ENCODE measurements at places on chromosomes 1 and 21.

DNA sequence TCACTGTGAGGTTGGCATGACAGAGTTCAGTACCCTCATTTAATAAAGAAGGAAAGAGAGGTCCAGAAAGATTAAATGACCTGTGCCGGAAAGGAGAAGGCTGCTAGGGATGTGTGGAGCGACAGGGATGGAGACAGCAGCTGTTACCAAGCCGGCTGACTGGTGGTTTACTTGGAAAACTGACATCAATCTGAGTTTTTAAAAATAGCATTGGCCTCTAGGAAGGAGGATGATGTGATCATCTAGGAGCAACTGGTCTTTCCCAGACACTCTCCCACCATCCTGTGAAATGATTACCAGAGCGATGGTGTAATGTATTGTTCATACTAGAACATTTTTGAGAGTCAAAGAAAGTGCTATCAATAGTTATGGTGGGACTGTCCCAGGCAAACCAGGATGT is 154.4 kb downstream of the ZSCAN20 start:
- DNase-seq = no peak

GRCh38 chr1:26913754-26914619 is at the start of gene NR0B2:
Gene NR0B2 (minus strand): TSS chr1:26913975. CDS start chr1:26913940, 35 bp downstream.
- DNase-seq = no peak

- DNase-seq = no peak
Measured at GRCh38 chr1:76162254-76162653, 87.7 kb downstream of the ST6GALNAC3 start.

DNA sequence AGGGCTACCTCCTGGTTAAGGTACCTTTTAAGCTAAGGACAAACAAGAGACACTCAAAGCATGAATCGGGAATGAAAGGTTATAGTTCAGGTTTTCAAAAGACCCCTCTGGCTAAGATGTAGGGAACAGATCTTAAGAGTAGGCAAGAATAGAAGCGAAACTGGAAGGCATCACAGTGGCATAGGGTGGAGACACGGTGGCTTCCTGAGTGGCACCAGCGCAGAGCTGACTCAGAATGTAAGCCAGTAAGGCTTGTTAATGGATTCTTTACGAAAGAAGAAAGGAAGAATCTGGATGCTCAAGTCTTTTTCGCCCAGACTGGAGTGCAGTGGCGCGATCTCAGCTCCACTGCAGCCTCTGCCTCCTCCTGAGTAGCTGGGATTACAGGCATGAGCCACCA is 21.2 kb downstream of the PADI6 start:
- no peak for DNase-seq

DNA sequence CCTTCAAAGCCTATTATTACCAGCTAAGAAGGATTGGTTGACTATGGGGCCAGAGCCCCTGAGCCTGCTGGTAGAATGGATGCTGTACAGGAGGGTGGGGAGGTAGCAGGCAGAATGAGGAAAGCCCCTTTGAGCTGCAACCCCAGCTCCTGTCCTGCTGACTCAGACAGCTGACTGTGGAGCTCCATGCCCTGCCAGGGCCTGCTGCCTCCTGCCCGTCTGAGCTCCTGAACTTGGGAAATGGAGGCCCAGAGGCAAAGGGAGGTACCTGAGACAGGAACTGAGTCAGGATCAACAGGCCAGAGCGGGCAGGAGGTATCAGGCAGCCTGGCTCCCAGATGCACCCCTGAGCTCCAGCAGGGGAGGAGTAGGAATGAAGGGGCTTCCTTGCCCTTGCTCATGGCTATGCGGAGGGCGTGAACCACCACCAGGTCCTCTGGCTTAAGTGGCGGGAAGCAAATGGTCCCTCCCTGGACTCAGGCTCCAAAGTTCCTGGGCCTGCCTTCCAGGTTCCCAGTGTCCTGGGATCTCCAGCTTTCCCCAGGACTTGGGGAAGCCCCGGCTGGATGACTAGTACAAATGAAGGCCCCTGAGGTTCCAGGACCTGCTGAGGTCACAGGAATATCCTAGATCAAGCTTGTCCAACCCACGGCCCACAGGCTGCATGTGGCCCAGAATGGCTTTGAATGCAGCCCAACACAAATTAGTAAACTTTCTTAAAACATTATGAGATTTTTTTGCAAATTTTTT is 3.9 kb upstream of the SFN start:
- DNase-seq = no peak

DNA sequence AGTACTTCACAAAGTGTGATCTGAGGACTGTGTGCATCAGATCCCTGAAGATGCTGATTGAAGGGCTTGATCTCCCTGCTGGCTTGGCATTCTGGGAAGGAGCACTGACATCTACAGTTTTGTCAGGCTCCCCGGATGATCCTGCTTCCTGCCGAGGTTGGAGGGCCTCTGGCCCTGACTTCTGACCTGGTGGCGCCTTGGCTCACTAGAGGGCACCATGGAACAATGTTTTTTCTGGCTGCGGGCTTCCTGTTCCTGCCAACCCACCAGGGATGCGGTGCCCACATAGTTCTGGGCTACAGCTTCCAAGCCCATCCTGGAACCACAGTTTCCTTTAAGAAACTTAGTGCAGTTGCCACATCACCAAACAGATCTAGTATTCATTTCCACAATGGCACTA is 38.8 kb upstream of the RASAL2 start:
- peak; percentile 7 for DNase-seq

DNA sequence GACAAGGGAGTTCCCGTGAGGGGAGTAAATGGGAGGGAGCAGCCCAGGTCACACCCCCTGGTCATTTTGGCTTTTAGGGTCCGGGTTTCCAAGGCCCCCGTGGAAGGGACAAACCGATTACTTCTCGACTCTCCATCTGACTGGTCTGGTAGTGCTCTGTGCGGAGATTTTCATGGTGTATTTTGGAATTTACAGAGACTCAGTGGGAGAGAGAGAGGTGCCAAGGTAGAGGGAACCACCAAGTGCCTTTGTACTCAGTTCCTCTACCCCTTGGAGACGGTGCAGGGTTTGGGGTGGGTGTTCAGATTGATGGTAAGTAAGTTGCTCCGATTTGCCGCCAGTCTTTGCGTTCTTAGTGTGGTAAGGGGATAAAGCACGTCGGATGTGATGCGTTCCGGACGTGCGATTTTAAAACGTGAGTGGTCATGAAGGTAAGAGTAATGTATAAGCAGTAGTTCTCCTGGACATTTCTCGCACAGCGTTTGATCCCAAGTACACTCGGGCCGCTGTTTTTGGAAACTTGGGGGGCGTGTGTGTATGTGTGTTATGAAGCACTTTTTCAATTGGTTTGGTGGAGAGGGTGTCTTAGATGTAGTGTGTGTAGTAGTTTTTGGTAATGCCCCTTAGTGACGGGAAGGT is 682 bp downstream of the SUCO start:
- DNase-seq = peak; percentile 36

DNA sequence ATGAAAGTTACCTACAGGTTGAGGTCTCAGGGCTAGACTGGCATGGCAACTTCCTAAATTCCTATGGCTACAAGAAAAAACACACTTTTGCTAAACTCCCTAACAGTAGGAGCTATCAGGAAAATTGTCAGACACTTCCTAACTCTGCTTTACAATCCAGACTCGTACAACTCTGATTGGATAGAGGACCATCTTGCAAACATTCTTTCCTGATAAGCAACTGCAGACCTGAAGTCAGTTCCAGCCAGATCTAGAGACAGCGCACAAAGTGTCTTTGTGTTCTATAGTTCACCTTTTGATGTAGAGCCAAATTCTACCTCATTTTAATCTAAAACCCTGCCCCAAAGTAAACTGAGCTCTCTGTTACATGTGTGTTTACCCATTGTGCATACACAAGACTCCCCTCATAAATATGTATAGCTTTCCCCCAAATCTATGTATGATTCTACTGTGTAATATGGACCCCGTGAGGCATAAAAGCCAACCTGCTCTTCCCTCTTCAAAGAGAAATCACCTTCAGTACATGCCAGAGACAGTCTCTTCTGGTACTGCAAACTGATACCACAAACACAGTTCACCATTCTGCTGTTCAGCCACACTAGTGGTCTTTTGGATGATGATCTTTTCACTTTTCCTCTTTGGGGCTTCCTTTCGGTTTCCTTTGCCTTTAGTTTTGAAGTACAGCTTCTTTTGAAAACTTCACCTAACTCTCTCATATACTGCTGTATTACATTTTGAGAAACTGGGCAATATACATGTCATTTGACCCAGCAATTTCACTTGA is 21.7 kb downstream of the ZP4 start:
- no peak for DNase-seq

- no peak for DNase-seq
Measured at GRCh38 chr1:46171871-46172270, 3.0 kb upstream of the TSPAN1 start.

DNA sequence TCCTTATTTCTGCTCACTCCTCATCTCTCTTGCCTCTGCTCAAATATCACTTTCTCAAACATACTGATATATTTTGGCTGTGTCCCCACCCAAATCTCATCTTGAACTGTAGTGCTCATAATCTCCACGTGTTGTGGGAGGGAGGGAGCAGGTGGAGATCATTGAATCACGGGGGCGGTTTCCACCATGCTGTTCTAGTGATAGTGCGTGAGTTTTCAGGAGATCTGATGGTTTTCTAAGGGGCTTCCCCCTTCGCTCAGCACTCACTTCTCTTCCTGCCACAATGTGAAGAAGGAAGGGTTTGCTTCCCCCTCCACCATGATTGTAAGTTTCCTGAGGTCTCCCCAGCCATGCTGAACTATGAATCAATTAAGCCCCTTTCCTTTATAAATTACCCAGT is 26.6 kb downstream of the ZBTB8OS start:
- DNase-seq = no peak

GRCh38 chr1:245516284-245516759 is 361.5 kb downstream of the KIF26B start:
- no peak for DNase-seq

DNA sequence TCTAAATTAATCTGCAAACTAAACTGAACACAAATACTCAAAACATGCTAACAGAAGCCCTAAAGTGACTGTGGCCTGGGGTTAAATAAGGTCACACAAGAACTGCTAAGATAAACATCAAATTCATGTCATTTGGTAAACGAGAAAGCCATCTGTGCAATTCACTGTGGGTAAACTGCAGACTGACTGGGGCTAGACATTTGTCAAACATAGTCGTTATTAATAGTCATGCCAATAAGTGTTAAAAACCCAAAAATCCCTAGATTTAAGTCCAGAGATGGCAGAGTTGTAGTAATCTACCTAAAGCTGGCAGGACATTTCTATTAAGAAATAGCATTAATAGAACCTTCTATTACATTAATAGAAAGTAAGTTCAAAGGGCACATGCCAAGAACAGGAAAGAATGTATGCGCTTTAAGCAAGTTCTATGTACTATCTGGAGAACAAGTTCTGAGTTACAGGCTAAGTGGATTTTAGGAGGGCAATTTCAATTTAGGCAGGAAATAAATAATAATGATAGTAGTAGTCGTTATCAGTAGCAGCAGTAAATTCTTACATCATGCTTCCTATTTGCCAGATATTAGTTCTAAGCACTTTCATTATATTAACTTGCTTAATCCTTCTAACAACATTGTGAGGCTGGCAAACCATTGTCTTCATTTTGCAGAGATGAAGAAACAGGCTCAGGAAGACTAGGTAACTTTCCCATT is 8.6 kb downstream of the EDEM3 start:
- no peak for DNase-seq

DNA sequence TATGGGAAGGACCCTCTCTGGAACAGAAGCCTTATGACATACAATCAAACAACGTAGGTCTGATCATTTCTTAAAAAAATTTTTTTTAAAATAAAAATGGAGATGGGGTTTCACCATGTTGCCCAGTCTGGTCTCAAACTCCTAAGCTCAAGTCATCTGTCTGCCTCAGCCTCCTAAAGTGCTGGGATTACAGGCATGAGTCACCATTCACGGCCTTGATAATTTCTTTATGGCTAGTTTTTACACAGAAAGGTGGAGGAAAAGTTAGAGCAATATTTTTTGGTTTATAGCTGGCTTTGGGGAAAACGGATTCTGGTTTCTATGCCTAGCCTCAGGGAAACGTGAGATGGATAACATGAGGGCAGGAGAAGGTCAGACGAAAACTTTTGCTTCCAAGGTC is 70.0 kb upstream of the B3GALT5 start:
- no peak for DNase-seq

- no peak for DNase-seq
Measured at GRCh38 chr1:19903621-19904020, 19.8 kb downstream of the PLA2G2E start.

- no peak for DNase-seq
Measured at GRCh38 chr1:112698366-112699310, 8.3 kb downstream of the RHOC start.

- DNase-seq = no peak
Measured at GRCh38 chr21:23811805-23812204, 1795.5 kb downstream of the MRPL39 start.

DNA sequence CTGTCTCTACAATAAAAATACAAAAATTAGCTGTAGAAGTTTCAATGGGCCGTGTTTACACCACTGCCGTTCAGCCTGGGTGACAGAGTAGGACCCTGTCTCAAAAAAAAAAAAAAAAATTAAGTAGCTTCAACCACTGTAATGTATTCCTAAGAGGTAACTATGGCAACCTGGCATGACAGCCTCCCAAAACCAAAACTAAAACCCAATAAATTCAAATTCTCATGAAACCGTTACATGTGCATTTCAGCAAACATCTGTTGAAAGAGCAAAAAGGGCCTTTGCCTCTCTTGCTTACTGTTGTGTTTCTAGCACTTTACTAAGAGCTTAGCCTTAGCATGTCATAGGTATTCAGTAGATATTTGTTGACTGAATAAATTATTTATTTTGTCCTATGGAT is 33.5 kb downstream of the ODR4 start:
- DNase-seq = no peak

GRCh38 chr1:74613894-74614293 is 59.7 kb downstream of the ERICH3 start:
- no peak for DNase-seq

GRCh38 chr1:34759503-34760357 is at the start of gene GJB4:
Gene GJB4 (plus strand): TSS chr1:34759740. CDS start chr1:34761255, 1,515 bp downstream.
- DNase-seq = no peak

GRCh38 chr1:118047006-118047649 is 117.6 kb downstream of the WDR3 start:
- DNase-seq = no peak

GRCh38 chr1:66750577-66750976 is 1.7 kb upstream of the DYNLT5 start:
- DNase-seq = no peak
